ENCODE measurements at places on chromosomes 5 and 9. TPM values are rescaled to one million over a fixed set of nuclear protein-coding genes. Genes with fewer than 3 reads are reported as not detected.

DNA sequence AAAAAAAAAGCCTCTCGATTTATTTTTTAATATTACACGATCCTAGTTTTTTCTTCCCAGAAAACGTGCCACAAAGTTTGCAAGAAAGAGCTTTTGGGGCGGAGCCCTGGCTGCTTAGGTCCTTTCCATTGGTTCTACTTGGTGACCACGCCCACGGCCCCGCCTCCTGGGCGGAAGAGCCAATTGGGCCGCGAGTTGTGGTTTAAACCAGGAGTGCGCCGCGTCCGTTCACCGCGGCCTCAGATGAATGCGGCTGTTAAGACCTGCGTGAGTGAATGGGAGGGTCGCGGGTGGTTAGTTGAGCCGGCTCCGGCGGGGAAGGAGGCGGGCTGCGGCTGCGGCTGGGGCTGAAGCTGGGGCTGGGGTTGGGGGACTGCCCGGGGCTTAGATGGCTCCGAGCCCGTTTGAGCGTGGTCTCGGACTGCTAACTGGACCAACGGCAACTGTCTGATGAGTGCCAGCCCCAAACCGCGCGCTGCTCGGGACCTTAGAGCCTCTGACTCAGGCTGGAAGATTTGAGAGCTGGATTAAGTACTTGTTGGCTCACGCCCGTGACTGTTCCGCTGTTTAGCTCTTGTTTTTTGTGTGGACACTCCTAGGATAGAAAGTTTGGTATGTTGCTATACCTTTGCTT, at the start of gene PTTG1:
PTTG1 (plus strand) TSS at position 231 of the 634 bp plus-strand sequence. CDS start 458 bp downstream, outside the sequence.
- peak; percentile 98 for DNase-seq

DNA sequence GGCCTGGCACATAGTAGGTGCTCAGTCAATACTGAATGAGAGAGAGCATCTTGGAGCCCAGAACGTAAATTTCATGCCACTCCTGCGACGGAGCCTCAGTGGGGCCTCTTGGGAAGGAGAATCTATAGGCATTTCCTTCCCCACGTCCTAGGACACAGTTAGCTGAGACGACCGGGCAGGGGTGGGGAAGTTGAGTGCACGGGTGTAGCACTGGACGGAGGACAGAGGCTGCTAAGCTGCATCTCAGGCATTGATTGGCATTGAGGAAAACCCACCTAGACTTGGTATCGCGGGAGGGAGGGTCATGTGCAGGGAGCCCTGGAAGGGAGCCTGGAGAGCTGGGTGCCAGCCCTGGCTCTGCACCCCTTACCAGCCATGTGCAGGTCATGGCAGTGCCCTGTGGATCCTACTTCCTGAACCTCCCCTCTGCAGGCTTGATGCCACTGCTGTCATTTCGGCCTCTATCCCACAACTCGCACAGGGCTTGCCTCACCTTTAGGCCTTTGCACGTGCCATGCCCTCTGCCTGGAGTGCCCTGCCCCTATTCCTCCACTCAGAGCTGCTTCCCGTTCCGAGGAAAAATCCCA, 25.6 kb downstream of the NEK6 start:
- no peak for DNase-seq

DNA sequence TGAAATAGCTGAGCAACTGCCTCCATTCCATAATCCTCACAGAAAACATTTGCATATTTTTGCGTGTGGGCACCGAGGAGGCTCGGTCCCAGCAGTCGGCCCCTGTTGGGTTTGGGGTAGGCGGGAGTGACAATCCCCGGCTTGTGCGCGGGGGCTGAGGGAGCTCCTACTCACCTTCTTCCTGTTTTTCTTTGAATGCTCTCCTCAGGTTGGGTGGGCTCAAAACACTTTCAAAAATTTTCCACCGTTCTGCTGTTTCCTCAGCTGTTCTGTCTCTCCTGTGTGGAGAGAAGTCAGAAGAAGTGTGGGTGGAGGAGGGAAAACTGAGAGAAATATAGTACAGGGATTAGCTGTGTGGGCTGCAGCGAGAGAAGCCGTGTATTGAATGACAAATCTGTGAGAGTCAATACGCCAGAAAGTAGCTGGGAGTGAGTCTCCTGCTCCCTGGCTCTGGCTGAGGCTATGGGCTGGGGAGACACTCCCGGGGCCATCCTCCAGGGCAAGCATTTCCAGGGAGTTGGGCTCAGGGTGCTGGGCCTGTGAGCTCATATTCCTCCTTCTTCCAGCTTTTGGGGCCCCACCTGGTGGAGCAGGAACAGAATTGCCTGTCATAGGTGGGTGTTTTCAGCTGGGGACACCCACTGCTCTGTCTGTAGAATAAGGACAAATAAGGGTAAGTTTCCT, 84.7 kb downstream of the CMYA5 start:
- DNase-seq, result no peak

PTBP3 gene
- 23.3 TPM for polyA plus RNA-seq

PCDHGB4 gene
- 2.6 TPM for polyA plus RNA-seq

DNA sequence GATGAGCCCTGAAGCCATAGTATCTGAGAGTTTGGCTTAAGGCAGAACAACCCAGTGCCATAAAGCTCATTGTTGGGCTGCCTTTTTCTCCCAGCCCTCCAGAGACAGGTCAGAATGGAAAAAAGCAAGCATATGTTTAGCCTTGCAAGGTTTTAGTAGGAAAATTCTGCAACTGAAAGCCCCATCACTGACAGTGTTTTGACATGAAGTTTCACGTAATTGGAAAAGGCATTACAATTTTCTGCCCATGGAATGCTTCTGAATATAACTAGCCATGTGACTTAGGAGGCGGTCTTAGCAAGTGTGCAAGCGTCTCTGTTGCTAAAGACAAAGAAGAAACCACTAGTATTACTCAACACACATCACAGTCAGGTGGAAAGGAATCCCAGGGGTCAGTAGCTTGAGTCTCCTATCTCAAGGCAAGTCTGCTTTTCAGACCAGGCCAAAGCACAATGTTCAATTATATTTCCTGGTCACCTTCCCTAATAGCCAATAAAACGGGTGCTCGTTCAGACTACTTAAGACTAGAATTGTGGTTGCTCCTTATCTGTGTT, 117.6 kb downstream of the CARTPT start:
- DNase-seq, result no peak

GRCh38 chr5:153211076-153211475, 279.4 kb upstream of the GRIA1 start:
- DNase-seq, result no peak

SLC22A4 gene
- polyA plus RNA-seq, result 2.9 TPM

GRCh38 chr9:114718801-114719221, 36.8 kb upstream of the TEX48 start:
- DNase-seq, result no peak

DNA sequence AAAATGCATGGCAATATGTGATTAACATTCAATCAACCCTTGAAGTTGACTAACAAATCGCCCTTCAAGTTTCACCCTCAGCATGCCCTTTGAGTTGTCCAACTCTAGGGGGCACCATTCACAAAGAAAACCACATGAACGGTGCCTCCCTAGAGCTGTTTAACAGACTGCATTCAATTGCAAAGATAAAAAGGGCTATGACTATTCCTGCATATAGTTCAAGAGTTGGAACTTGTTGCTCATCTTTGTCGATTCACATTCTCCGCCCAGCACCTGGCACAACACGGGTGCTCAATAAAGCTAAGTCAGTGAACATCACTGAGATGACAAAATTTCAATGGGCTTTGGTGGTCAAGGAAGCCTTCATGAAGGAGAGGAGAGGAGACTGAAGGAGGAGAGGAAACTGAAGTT, 69.6 kb upstream of the SLC30A5 start:
- DNase-seq, result no peak

CHSY3 gene
- polyA plus RNA-seq, result 6.8 TPM

TAF1L gene
- 0.05 TPM for polyA plus RNA-seq

GRCh38 chr5:54281960-54282692, 28.2 kb downstream of the ARL15 start:
- no peak for DNase-seq

HMMR gene
- 11.7 TPM for polyA plus RNA-seq

- DNase-seq, result no peak
Measured at GRCh38 chr5:103648086-103648485, 85.5 kb upstream of the NUDT12 start.

- no peak for DNase-seq
Measured at GRCh38 chr5:150510460-150511263, 2.7 kb downstream of the NDST1 start.

SHC3 gene
- polyA plus RNA-seq, result 0.48 TPM

DNA sequence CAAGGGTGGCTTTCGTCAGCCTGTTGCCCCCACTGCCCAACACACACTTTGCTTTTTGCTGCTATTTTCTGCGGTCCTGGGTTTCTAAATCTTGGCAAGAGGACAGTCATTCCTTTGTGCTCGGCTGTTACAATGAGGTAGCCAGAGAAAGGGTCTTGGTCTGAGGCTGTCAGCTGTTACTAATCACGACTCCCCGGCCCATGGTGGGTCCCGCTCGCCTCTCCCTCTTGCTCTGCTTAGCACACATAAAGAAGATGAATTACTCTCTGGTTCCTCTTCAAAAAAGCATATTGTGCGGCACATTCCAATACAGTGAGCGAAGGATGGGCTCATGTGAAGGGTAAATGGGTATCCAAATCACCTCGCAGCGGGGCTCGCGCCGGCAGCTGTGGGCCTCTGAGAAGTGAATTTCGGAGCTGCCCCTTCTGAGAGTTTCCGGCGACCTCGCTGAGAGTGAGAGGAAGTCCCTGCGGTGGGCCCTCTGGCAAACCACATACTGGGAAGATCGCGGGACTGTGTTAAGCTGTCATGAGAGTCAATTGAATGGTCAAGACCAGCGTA, 56.0 kb downstream of the SLC1A3 start:
- peak; percentile 55 for DNase-seq

- DNase-seq, result no peak
Measured at GRCh38 chr9:119802133-119802532, 432.9 kb upstream of the BRINP1 start.

DNA sequence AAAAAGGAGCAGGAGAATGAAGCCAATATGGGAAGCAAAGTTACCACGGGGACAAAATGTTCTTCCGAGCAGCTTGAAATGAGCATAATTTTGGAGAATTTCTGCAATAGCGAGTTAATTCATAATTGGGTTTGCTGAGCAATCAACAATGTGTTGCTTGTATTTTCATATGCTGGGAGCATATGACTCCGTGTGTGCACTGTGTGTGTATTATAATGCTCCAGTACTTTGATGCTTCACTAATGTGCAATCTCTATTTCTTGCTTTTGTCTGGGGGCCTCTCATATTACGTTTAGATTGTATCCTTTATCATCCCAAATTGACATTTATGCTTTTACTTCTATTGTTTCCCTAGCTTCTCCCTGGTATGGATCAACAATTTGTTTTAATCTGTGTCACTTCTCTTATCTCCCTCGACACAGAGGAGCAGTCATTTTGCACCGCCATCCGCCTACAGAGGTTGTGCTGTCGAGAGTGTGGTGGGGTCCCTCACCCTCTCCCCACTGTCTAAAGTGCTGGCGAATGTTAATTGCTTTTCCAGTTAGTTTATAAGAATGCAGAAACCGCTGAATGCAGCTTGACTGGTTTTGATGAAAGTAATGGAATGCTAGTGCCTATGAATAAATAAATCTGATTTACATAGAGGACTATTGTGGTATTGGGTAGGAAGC, 372.5 kb upstream of the WWC1 start:
- no peak for DNase-seq

GRCh38 chr5:125587631-125588030, 835.6 kb upstream of the GRAMD2B start:
- DNase-seq, result no peak

GRCh38 chr5:43362725-43363435, 49.3 kb downstream of the CCL28 start:
- no peak for DNase-seq

DNA sequence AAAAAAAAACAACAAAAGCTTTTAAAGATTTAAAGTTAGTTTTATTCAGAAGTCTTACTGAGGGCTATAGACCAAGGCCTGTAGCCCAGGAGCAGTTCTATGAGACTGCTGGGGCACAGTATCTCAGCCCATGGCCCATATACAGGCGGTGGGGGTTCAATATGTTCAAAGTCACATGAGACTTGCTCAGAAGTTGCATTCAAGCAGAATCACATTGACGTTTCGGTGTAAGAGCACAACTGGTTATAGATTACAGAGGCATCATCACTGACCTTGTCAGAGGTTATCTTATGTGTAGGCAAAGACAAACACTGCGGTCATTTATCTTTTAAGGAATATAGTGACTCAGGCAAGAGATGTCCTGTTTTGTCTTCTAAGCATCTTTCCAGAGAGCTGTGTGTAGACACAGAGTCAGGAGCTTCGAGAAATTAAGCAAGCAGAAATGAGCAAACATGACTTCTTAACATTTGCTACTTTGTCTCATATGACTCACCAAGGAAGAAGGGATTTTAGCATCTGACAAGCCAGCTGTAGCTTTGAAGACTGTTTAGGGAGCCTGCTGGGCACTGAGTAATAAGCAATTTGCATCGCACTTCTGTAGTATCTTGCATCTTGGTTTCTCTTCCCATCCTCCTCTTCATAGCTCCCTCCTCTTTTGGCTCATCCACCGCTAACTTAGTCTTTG, 12.9 kb upstream of the F2RL1 start:
- no peak for DNase-seq

GRCh38 chr5:103667068-103667467, 104.5 kb upstream of the NUDT12 start:
- DNase-seq, result no peak

GRCh38 chr5:154712518-154713437, 42.4 kb upstream of the LARP1 start:
- DNase-seq, result no peak

DNA sequence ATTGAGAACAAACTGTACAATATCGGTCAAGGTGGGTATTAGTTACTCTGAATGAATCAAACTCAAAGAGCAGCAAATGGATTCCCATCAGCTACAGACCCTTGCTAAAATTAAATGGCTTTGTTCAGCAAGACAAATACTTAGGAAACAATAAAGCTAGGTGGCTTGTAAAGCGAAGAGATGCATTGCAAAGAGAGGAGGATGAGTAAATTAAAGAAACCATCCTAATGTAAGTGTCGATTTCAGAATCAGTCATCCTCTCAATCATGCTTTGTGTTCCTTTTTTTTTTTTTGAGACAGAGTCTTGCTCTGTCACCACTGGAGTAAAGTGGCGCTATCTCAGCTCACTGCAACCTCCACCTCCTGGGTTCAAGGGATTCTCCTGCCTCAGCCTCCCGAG, 359.2 kb upstream of the ZNF462 start:
- no peak for DNase-seq

DNA sequence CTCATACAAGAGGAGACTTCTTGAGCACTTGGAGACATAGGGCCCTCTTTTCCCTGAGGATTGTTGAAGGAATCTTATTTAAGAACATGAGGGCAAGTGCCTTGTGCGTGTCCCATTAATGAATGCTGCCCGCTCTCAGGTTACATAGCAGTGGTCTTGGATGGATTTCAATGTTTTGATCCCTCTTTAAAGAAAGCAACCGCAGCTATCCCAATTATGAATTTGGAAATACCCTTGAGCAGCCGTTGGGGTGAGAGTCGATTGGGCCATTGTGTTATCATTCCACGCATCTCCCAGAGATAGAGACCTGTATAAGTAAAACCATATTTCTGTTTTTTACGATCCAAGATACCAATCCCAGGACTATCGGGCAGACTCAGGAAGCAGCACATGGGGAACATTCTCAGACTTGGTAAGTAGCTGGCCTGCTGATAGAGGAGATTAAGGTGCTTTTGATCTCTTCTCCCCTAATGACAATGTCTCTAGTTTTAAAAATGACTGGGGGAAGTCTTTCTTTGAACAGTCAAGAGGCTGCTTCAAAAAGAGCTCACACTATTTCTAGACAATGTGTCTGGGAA, 145.3 kb downstream of the MACROH2A1 start:
- DNase-seq, result peak; percentile 0

Data from muscle of back (tissue), 13 donors.